Activated CD8-positive, alpha-beta memory T cell treated with anti-CD3 and anti-CD28 coated beads, Interleukin-2, amount 10 ng/mL, durations not matched to agents 7 days and 5 days (primary cell): ENCODE measurements at places on chromosomes 4 and X. TPM values are rescaled to one million over a fixed set of nuclear protein-coding genes. Genes with fewer than 3 reads are reported as not detected.

- DNase-seq, result no peak
Observed at GRCh38 chr4:99817309-99817890, 773 bp downstream of the DAPP1 start.

- peak; percentile 76 for DNase-seq
Observed at GRCh38 chr4:2813446-2814405, 20.8 kb downstream of the SH3BP2 start.

GRCh38 chr4:101175896-101176676 is 171.2 kb downstream of the PPP3CA start:
- no peak for DNase-seq

DNA sequence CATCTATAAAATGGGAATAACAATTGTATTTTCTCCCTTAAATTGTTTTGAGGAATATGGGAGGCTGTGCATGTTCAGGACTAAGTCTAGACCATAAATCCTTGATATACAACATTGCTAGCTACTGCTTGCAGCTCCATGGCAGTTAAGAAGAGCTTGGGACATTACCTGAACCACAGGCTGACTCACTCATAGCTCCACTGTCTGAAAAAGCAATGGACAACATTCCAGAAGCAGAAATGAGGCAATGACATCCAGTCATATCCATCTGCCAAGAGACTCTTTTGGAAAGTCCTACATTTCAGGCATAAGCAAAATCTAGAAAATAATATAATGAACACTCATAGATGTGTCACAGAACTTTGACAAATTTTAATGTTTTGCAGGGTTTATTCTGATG is 167.3 kb upstream of the LEF1 start:
- DNase-seq, result no peak

GRCh38 chr4:135418353-135418752 is 1216.8 kb upstream of the PABPC4L start:
- DNase-seq, result no peak

GRCh38 chrX:152897222-152898131 is at the start of gene ZNF185:
ZNF185 (plus strand) TSS chrX:152898067; CDS start chrX:152914490, 16,423 bp downstream.
- no peak for DNase-seq

GRCh38 chr4:95198961-95199360 is 349.8 kb downstream of the UNC5C start:
- no peak for DNase-seq

DNA sequence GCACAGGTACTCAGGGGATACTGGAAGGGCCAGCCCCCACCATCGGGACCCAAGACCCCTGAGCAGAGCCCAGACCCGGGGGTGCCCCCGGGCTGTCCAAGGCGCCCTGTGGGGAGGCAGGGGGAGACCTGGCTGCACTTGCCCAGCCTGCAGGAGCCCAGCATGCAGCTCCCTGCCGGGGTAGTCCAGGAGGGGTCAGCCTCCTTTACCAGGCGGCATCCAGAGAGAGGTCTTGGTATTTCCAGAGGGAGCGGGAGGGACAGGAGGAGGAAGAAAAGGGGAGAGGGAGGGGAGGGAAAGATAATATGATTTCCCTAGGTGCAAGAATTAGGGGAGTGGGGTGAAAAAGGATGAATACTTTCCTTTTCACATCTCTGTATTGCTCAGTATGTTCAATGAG is 97.5 kb downstream of the ABLIM2 start:
- DNase-seq, result no peak

- DNase-seq, result peak; percentile 37
Observed at GRCh38 chrX:76555816-76556215, 128.3 kb downstream of the MAGEE1 start.

- no peak for DNase-seq
Observed at GRCh38 chr4:120703908-120704307, 218.6 kb downstream of the PRDM5 start.

DNA sequence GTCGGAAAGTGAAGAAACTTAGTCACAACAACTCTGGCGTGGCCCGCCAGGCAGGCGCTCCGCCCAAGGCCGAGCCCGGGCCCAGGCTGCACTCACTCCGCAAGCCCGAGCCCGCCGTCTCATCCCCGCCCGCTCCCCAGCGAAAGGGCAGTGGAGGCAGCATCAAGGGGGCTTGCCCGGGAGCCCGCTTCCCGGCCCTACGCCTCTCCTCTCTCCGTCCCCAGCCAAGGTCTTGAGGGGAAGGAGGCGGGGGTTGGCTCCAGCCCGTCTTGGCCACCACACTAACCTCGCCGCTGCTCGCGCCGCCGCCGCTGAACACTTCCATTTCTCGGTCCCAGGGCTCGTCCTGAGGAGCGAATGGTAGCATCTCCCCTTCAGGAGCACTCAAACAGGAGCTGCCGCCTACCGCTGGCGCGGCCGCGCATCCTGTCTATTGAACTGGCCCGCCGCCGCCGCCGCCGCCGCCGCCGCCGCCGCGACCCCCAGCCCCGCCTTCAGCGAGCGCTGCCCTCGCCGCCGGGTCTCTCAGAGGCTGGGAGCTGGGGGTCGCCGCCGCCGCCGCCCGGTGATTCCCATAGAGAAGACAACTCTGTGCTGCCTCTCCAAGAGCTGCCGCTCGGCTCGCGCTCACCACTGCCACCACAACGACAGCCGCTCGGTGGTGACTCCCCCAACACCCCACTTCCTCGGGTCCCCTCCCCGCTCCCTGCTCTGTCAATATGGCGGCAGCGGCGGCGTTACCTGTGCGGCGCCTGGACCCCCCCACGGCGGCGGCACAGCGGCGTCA is at the start of gene RPS6KA6:
TSS of gene RPS6KA6 (minus strand) at position 667 of the 787 bp plus-strand sequence. CDS start at position 367, 300 bp downstream.
- no peak for DNase-seq

DNA sequence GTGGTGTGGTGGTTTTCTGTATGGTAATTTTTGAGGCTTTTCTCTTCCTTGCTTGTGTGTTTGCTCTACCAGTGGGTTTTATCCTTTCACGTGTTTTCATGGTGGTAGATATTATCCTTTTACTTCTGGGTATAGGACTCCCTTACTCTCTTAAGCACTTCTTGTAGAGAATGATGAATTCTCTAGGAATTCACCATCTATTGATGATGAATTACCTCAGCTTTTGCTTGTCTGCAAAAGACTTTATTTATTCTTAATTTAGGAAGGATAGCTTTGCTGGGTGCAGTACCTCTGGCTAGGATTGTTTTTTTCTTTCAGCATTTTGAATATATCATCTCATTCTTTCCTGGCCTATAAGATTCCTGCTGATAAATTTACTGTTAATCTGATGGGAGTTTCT is 415.3 kb downstream of the PDGFC start:
- DNase-seq, result no peak

GRCh38 chr4:84878090-84878489 is 88.4 kb downstream of the WDFY3 start:
- DNase-seq, result no peak

Gene XK
- 0.09 TPM for total RNA-seq

Gene GDPD2
- not detected for total RNA-seq

Gene NOX1
- not detected for total RNA-seq

Gene ATG4A
- total RNA-seq, result 9.9 TPM

Gene RPL34
- 912 TPM for total RNA-seq

Gene GPR34
- total RNA-seq, result 1.3 TPM

Gene TAF1
- 35.3 TPM for total RNA-seq

Gene SHOX
- not detected for total RNA-seq

Gene ETDA
- total RNA-seq, result not detected

Gene CXCL3
- not detected for total RNA-seq
